SW 1271 (cell line): ENCODE measurements at places on chromosomes 5 and 9.
A peak's percentile ranks its signal among the peaks of the same experiment; 100 is the strongest.

GRCh38 chr5:133928587-133929393 lies 39.6 kb downstream of the C5orf15 start:
- DNase-seq: no peak

DNA sequence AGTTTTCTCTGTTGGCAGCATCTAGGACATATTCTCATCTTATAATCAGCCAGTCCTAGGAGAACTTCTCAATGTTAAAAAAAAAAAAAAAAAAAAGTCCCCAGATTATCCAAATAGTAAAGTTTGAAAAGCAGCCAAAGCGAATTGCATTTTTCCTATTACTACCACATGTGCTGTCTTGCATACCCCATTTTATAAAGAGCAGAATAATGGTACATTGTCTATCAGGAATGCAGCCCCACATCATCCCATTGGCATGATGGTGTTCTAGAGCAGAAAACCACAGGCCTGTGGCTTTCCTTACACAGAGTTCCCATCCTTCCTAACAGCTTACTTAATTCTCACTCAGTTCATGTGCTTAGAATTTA lies 381.6 kb downstream of the TMEM38B start:
- no peak for DNase-seq

DNA sequence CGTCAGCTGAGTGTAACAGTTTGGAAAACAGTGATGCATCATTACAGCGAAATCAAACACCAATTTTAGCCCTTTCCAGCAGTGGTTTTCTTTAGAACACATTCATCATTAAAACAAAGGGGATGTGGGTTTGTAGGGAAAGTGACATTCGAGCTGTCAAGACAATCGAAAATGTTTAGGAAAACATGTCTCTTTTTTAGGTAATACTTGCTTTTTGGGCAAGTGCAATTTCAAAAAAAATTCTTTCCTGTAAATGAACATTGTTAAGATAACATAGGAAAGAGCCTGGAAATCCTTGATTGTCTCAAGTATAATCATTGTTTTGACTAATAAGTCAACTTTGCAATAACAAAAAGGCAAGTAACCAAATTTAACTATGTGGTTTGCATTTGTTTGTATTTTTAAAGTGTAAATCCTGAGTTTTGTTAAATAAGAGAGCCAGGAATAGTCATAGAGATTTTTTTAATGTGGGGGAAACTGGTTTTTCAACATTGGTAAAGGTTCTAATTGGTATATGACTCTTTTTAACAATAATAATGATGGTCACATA lies 182.5 kb downstream of the TTLL11 start:
- DNase-seq: no peak

GRCh38 chr9:95189251-95190098 lies 128.0 kb downstream of the FANCC start:
- no peak for DNase-seq

DNA sequence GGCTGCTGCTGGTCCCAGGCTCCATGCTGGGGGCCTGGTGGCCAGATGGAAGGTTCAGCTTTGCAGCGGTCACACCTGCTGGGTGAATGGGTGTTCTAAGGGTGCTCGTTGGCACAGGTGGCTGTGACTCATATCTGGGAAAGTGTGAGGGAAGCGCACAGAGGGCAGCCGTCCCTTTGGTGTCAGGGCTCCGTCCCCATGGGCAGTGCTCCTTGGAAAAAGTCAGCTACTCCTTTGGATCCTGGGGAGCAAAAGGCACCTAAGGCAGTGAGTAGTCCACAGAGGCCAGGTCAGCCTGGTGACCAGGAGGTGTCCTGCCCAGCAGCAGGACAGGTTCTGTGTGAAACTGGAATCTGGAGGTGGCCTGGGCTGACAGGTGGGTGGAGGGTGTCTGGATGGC lies 18.4 kb upstream of the GBGT1 start:
- DNase-seq: no peak

DNA sequence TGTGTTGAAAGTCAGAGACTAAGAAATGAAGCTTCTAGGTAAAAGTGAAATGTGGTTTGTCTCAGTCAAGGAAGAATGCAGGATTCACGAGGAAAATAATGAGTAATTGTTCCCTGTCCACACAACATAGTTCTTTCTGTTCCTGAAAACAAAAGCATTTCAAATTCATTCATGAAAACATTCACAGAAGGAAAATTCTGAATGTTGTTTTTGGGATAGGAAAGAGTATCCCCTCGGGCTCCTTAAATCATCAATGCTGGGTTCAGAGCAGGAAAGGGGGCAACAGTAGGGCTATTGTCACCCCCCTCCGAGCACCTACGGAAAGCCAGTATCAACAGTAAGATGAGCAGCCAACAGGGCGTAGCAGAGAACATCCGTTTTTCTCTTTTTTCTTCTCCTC lies 769.9 kb upstream of the ADAMTS16 start:
- DNase-seq: no peak

DNA sequence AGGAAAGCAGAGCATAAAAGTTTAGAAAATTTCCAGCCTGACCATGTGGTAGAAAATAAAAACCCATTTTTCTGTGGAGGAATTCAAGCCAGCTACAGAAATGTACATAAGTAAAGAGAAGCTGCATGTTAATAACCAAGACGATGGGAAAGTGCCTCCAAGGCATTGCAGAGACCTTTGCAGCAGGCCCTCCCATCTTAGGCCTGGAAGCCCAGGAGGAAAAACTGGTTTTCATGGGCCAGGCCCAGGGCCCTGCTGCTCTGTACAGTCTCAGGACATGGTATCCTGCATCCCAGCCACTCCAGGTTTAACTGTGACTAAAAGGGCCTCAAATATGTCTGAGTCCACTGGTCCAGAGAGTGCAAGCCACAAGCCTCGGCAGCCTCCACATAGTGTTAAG lies 754.8 kb upstream of the RIOK2 start:
- no peak for DNase-seq

- DNase-seq: peak; percentile 41
Measured at GRCh38 chr5:171155621-171156020, 153.4 kb upstream of the TLX3 start.

DNA sequence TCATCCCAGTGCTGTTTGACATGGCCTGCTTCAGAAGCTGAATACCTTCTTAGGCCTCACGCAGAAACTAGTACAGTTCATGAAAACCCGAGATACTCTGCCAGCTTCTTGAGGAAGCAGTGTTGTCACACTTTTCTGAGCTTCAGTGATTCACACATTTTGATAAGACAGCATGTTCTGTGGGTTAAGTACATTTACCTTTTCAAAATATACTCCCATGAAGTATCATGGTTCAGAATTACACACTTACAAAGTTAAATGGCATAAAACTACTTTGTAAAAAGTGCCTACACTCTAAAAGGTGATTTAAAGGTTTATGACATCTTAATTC lies 56.9 kb downstream of the VCAN start:
- DNase-seq: no peak

DNA sequence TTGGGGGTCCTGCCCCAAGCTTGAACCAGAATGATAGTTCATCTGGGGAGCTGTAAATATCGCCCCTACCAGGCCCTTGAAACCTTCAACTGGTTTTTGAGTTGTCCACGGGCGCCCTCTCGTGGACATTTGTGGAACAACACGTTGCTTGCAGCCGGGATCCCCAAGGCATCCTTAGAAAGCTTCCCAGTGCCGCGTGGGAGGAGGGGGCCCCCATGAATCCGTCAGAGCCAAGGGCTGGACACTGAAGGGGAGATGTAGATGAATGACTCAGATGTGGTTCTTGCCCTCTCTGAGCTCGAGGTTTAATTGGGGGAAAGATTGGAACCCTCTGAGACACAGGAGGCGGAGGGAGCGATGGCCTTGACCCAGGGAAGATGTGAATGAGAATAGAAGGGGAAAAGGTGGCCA lies 31.8 kb upstream of the ORM1 start:
- DNase-seq: peak; percentile 35

GRCh38 chr5:61706751-61707150 lies 374.7 kb downstream of the ZSWIM6 start:
- no peak for DNase-seq

GRCh38 chr9:15438891-15439290 lies 16.2 kb downstream of the SNAPC3 start:
- DNase-seq: no peak

- DNase-seq: no peak
Measured at GRCh38 chr5:110013017-110013416, 323.3 kb downstream of the MAN2A1 start.

- no peak for DNase-seq
Measured at GRCh38 chr5:101284736-101285375, 381.8 kb upstream of the ST8SIA4 start.

GRCh38 chr9:37293664-37294524 lies 128.6 kb upstream of the GRHPR start:
- DNase-seq: no peak

DNA sequence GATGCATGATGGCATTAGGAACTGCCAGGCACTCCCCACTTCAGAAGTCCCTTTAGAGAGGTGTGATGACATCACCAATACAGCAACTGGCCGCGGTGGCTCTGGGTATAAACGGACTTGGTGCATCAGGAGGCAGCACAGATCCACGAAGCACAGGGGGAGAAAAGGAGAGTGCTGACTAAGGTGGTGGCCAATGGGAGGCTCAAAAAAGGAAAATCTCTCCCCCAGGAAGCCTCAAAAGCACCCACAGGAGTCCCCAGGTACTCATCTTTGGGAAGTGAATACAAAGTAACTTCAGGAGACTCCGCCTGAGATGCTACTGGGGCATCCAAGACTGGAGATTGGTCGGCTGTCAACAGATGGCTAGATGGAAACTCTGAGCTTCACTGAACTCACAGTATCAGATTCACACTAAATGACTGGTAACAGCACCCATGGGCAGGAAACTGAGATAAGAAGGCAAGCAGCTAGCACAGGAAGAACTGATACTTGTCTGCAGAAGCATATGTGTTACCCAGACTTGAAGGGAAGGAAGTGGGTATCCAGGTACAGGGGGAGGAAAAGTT lies 7.6 kb downstream of the TTC39B start:
- DNase-seq: no peak

- DNase-seq: no peak
Measured at GRCh38 chr5:133261993-133262392, 210.2 kb downstream of the HSPA4 start.

GRCh38 chr9:137305060-137305797 lies 3.2 kb upstream of the NRARP start:
- DNase-seq: no peak

DNA sequence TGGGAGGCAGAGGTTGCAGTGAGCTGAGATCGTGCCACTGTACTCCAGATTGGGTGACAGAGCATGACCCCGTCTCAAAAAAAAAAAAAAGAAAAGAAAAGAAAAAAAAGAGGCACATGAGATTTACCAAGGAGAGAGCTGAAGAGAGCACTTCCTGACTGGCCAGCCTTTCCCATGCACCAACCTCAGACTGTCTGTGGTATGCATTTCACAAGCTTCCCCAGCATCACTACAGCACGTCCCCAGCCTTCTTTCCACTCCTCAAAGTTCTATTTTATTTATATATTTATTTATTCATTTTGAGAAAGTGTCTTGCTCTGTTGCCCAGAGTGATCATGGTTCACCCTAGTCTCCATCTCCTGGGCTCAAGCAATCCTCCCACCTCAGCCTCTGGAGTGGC lies 13.6 kb upstream of the FUBP3 start:
- DNase-seq: no peak

- DNase-seq: no peak
Measured at GRCh38 chr9:38281917-38282316, 110.6 kb upstream of the ALDH1B1 start.

- no peak for DNase-seq
Measured at GRCh38 chr5:105782501-105782900, 1888.2 kb downstream of the EFNA5 start.

- no peak for DNase-seq
Measured at GRCh38 chr5:90955001-90955635, 396.5 kb downstream of the ADGRV1 start.

- DNase-seq: no peak
Measured at GRCh38 chr5:95728494-95729114, 2.5 kb upstream of the RHOBTB3 start.

DNA sequence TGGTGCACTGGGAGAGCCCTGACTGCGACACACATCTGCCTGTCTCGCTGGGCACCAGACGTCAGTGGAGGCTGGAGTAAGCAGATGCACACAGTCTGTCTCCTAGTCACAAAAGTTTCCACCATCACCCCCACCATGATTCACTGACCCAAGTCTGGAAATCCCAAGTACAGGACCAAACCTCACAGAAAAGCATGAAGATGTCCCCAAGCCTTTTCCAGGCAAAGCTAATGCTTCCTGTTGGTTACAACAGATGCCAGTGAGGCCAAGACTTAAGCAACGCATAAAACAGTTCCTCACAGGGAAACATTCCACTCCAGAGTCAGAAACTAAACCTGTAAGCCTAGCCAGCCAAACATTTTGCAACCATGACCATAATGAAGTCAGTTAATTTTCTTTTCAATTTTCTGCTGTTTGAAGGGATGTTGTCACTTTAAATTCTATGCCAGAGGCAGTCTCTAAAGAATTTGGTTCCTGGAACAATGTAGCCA lies 259.3 kb upstream of the SLC30A5 start:
- no peak for DNase-seq

DNA sequence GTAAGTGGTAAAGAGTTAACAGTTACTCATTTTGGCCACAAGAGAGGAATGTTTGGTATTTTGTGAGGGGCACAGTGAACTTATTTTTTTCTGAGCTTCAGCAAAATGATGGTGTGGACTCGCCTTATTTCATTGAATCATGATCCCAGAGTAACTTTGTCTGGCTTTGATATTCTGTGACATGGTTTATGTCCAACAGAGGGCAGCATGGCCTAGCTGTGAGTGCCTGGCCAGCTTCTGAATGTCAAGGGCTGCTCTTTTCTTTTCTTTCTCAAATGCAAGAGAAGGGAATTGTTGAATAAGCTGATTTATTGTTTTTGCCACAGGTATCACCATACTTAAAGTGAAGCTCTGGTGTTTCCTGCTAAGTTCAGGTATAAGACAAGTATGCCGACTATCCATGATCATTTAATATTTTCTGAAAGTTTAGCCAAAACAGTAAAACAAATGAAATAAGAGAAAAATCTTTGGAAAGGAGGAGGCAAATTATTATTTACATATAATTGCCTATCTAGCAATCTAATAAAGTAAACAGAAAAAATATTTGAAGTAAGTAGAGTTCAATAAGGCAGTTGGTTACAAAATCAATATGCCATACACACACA lies 31.7 kb downstream of the MRPL22 start:
- DNase-seq: peak; percentile 34

GRCh38 chr5:109743770-109744212 lies 54.1 kb downstream of the MAN2A1 start:
- DNase-seq: peak; percentile 97

DNA sequence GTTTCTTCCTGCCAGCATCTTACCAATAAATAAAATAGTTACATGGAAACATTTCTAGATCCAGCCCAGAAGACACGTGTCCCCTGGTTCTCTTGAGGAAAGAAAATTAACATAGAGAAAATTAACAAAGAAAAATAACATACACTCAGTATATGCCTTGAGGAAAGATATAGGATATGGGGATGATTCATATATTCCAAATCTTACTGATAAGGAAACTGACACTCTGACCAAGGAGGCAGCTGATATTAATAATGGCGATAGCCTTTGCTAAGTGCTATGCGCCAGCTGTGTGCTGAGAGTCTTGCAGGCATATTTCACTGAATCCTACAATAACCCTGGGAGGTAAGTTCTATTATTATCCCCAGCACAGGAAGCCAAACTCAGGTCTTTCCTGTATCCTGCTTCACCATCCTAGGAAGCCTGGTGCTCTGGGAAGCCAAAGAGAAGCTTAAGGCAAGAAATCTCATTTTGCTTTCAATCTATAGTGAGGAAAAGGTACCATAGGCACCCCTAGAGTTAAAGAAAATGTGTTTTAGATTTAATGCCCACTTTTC lies 302.7 kb upstream of the NREP start:
- DNase-seq: no peak

GRCh38 chr9:101478444-101478843 lies 42.9 kb upstream of the ALDOB start:
- DNase-seq: no peak
